Occipital lobe (tissue), 3 donors: ENCODE measurements at places on chromosomes 7 and 10. TPM values are rescaled to one million over a fixed set of nuclear protein-coding genes. Genes with fewer than 3 reads are reported as not detected.

Gene GSAP
- total RNA-seq: 12.6 TPM

Gene PDE6C
- total RNA-seq: not detected

Gene ASAH2
- 1.7 TPM for total RNA-seq

Gene NUTM2E
- total RNA-seq: 0.78 TPM

Gene OR2A7
- not detected for total RNA-seq

Gene NUTM2A
- total RNA-seq: 1.2 TPM

Gene TAC1
- total RNA-seq: 3.6 TPM

Gene TMEM270
- not detected for total RNA-seq

Gene GRM3
- 179 TPM for total RNA-seq

Gene IDI2
- total RNA-seq: not detected

Gene SRRM3
- total RNA-seq: 6.7 TPM

Gene P4HA1
- total RNA-seq: 41.3 TPM

Gene TRAPPC14
- total RNA-seq: 8.0 TPM

Gene TCF7L2
- total RNA-seq: 1.9 TPM

Gene HYAL4
- total RNA-seq: not detected

Gene C10orf67
- 0.16 TPM for total RNA-seq

Gene CRYGN
- not detected for total RNA-seq

Gene RASSF4
- 7.2 TPM for total RNA-seq

Gene TUBB8
- not detected for total RNA-seq
